ENCODE measurements at places on chromosomes 1 and 21. TPM values are rescaled to one million over a fixed set of nuclear protein-coding genes. Genes with fewer than 3 reads are reported as not detected.

Gene TTC22
- polyA plus RNA-seq = 6.3 TPM

Gene PGM1
- polyA plus RNA-seq = 86.2 TPM

Gene CNR2
- polyA plus RNA-seq = 0.06 TPM

Gene CDK18
- polyA plus RNA-seq = 9.1 TPM

Gene SPRR5
- not detected for polyA plus RNA-seq

Gene KRTAP19-1
- polyA plus RNA-seq = not detected

Gene GSTM2
- 93.2 TPM for polyA plus RNA-seq

Gene TNNI3K
- 0.16 TPM for polyA plus RNA-seq

Gene FMOD
- 47.6 TPM for polyA plus RNA-seq

Gene CHIA
- not detected for polyA plus RNA-seq

Gene RGS18
- 2.4 TPM for polyA plus RNA-seq

Gene UBASH3A
- 0.56 TPM for polyA plus RNA-seq
